Vein endothelial cell (primary cell): ENCODE measurements at places on chromosomes 7 and 10. TPM values are rescaled to one million over a fixed set of nuclear protein-coding genes. Genes with fewer than 3 reads are reported as not detected.

GRM8 gene
- total RNA-seq, result 0.10 TPM in 1 of 2 replicates, not detected in the other

VWC2 gene
- total RNA-seq, result not detected in 2 replicates

RSPH10B2 gene
- total RNA-seq, result 0.38 TPM in 1 of 2 replicates, not detected in the other

PIK3CG gene
- 8.8 and 17.3 TPM in 2 replicates for total RNA-seq

ANKRD30A gene
- under 0.01 TPM in 1 of 2 replicates, not detected in the other for total RNA-seq

OPN1SW gene
- not detected in 2 replicates for total RNA-seq

CABCOCO1 gene
- 0.76 and 1.6 TPM in 2 replicates for total RNA-seq
